ENCODE measurements at places on chromosomes 6 and 20.

GRCh38 chr6:156334966-156335365, 442.2 kb upstream of the ARID1B start:
- no peak for DNase-seq

DNA sequence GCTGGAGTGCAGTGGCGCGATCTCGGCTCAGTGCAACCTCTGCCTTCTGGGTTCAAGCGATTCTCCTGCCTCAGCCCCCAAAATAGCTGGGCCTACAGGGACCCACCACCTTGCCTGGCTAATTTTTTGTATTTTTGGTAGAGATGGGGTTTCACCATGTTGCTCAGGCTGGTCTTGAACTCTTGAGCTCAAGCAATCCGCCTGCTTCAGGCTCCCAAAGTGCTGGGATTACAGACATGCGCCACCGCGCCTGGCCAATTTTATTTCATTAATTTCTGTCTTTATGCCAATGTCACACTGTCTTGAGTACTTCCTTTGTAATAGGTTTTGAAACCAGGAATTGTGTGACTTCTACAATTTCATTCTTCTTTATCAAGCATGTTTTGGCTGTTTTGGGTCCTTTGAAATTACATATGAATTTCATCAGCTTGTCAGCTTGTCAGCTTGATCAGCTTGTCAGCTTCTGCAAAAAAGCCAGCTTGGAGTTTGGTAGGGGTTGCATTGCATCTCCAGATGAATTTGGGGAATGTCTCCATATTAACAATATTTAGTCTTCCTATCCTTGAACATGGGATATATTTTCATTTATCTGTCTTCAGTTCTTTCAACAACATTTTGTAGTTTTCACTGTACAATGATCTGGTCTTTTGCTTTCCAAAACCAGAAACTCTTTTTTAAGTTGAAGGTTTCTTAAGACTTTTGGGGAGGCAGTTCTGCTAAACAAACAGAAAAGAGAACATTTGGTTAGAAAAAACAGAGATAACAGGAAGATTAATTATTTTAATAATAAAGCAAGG, 20.8 kb downstream of the ZFAND3 start:
- DNase-seq: no peak

- DNase-seq: no peak
These were observed 244.4 kb downstream of the GMPR start for GRCh38 chr6:16482702-16483314.

GRCh38 chr6:129269076-129269475, 386.1 kb downstream of the LAMA2 start:
- no peak for DNase-seq

GRCh38 chr6:148846778-148847761, 100.2 kb downstream of the UST start:
- DNase-seq: no peak

- no peak for DNase-seq
These were observed 55.0 kb downstream of the GRM4 start for GRCh38 chr6:34090935-34091334.

GRCh38 chr6:128241216-128241615, 279.2 kb downstream of the PTPRK start:
- DNase-seq: no peak

GRCh38 chr6:78598966-78599365, 268.4 kb upstream of the IRAK1BP1 start:
- no peak for DNase-seq

DNA sequence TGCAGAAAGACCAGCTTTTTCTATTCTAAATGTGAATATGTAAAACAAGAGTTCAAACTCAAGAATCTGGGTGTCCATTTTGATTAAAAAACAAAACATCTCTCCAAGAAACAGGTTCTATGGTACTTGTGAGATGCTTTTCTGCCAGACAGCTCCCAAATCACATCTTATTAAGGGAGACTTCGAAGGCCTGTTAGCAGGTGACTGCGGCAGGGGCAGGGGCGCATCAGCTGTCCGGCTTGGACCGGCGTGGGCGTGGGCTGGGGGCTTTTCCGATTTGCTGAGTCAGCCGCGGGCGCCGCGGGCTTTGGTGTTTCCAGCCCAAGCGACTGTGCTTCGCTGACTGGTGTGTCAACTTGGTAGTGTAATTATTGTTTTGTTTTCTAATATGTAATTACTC, 32.6 kb downstream of the TFAP2A start:
- DNase-seq: no peak

DNA sequence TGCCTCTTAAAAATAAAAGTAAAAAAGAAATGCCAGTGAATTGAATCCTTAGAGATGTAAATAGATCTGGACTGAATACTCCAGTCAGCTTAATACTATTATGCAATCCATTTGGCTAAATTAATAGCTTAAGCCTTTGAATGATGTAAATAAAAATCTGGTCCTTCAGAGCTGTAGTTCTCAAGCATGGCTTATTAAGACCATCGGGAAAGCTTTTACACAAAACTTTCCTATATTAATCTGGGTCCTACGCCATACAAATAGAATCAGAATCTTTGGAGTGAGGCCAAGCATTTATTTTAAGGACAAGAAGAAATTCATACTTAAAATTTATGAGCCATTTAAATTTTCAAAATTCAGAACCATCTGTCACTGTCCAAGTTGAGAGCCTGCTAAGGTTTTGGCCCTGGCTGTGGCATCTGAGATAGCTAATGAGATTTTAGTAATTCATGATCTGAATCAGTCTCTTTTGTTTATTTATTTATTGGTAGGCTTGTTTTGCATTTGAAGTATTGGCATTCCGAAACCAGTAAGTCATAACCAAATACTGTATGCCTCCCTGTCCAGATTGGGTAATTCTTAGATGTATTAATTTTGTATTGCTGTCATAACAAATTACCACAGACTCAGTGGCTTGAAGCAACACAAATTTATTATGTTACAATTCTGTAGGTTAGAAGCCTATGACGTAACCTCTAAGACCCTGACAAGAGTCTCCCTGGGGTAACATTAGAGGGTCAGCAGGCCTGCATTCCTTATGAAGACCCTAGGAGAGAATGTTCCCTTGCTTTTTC, 228.1 kb upstream of the RAB32 start:
- DNase-seq: no peak

DNA sequence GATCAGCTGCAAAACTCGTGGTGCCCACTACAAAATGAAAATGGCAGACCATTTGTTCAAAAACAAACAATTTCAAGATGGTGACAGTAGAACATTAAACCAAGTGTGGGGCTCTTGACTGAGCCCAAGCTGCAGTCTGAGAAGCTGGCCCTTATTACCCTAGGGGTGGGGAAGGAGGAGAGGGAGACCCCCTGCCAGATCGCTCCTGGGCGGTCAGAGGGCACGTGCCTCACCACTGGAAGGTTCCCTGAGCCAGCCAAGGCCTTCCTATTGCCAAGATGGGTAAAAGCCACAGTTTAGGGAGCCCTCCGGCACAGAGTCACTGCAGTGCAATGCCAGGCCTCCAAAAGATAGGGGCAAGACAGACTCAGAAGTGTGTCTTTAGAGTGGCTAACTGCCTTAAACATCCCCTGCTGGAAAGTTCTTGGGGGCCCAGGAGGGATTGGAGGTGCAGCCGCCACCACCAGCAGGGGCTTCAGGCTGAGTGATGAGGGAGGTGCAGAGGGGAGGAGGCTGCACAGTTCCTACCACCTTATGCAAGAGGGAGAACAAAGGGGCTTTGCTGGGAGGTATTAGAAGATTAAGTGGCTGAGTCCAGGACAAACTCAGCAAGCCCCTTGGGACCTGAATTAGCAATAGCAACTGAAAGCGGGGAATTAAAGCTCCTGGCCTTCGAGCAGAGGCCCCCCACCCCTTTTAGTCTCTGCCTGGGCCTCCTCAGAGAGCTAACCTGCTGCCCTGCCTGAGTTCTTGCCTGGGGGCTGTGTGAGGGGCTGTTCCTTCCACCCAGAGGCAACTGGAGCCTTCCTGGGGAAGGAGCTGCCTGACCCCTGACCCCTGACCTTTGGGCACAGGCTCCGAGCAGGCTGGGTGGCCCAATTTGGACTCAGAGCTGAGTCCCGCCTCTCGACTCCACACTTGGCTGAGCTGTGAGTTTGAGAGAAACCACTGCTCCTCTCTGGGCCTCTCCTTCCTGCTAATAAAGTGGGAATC, 88.4 kb downstream of the VEGFA start:
- DNase-seq: no peak

GRCh38 chr6:16592223-16592911, 168.9 kb downstream of the ATXN1 start:
- DNase-seq: no peak

DNA sequence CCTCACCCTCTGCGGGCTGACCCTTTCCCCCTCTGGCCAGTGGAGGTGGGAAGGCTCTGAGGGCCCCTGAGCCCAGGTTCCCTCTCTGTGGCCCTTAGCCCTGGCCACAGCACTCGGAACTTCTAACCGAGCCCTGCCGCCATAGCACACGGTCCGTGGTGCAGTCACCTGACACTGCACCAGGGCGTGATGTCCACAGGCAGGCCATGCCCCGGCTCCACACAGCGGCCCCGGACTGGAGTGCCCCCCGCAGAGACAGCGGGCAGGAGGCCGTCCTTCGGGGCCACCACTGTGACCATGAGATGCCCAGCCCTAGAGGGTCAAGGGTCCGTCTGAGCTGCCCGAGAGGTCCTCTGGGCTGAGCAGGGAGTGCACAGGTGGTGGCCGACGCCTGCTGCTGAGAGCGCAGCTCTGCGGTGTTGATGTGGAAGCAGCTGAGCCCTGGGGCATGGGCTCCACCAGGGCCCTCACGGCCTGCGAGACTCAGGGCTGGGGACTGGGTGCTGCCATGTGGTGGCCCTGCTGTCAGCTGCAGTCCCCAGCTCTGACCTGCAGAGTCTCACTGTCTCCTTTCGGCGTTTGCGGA, 11.2 kb upstream of the BHLHE23 start:
- no peak for DNase-seq

DNA sequence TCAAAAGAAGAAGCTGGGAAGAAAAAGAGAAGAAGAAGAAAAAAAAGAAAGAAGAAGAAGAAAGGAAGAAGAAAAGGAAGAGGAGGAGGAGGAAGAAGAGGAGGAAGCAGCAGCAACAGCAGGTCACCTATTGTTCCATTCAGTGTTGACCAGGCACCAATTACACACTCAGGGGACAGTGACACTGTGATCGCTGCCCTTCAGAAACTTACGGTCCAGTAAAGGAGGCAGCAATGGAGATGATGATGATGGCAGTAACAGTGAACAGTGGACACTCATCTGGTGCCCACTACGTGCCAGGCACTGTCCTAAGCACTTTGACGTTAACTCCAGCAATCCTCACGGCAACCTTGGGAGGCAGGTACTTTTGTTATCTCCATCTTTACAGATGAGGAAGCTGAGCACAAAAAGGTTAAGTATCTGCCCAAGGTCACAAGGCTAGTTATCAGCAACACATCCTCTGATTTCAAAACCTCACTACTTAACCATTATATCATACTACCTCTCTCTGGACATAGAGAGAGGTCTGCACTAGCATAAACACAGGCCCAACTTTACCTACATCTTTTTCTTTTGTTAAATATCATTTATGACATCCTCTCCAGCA, 83.2 kb downstream of the SLC22A23 start:
- no peak for DNase-seq

DNA sequence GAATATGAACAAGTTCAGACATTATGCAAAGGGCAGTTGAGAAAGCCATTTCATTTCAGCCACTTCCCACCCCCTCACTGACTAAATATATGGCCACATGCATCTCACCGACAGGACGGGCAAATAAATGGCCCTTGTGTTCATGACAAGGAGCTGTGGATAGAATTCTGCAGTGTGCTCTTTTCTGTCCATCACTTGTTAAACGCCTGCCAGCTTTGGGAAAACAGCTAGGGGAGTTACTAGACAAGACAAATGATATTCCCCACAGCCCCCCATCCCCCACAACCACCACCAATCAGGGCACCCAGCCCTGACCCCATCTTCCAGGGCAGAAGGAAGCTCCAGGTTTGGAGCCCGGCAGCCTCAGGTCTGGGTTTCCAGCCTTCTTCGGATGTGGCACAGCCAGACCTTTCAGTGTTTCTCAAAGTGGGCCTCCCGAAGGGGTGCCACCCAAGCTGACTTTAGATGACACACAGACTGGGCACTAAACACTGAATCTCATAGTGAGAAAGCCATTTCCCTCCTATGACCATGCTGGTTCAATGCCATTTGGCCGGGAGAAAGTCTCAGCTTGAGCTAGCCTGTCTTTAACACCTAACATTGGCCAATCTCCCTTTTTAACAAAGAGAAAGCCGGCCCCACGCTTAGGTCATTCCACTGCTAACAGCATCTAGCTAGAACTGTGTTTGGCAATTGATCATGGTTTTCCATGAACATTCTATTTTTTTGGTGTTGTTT, 4.0 kb upstream of the RIPOR3 start:
- DNase-seq: no peak

GRCh38 chr6:91142154-91142553, 555.3 kb upstream of the MAP3K7 start:
- DNase-seq: no peak

DNA sequence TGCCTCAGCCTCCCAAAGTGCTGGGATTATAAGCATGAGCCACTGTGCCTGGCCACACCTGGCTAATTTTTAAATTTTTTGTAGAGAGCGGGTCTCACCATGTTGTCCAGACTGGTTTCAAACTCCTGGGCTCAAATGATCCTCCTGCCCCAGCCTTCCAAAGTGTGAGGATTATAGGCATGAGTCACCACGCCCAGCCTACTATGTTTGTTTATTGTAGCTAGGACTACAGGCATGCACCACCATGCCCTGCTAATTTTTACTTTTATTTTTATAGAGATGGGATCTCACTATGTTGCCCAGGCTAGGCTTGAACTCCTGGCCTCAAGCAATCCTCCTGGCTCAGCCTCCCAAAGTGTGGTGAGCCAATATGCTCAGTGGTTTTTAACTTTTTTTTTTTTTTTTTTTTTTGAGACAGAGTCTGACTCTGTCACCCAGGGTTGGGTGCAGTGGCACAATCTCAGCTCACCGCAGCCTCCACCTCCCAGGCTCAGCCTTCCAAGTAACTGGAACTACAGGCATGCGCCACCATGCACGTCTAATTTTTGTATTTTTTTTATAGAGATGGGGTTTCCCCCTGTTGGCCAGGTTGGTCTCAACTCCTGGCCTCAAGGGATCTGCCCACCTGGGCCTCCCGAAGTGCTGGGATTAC, 12.0 kb upstream of the DDX43 start:
- DNase-seq: no peak

GRCh38 chr6:80566361-80566760, 459.9 kb downstream of the BCKDHB start:
- no peak for DNase-seq

GRCh38 chr6:12507636-12508035, 208.9 kb upstream of the PHACTR1 start:
- DNase-seq: no peak

DNA sequence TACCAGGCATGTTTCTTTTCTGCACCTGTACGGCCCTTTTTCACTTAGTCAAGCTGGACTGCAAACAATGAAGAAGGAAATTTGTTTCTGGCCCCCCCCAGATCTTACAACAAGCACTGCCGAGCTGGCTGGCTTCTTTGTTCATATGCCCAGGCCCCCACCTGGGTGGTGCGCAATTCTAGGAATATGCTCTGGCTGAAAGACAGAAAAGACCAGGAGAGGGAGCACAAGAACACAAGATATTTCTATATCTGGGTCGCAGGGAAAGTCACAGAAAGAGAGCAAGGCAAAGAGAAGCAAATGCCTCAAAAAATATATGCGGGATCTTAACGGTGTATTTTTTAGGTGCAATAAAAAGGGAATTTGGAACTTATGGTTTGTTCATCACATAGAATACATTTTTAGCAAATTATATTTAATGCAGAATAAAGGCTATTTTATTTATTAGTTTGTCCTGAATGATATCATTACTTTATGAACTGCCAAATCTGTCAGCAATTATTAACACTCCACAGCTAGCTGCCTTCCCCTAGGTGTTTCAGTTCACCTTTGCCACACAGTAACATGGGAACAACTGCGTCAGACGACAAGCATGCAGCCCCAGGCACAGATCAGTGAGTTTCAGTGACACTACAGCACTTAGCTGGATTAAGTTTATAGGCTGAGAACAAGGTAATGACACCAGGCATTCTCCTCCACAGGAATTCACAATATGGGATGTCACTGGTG, 76.5 kb downstream of the GJA10 start:
- DNase-seq: peak; percentile 47

Measured in CD4-positive, alpha-beta T cell treated with Interleukin-4 for 1 hour (primary cell).